ENCODE measurements at places on chromosomes 7 and 10.

GRCh38 chr7:13416071-13416470 lies 573.4 kb downstream of the ETV1 start:
- no peak for DNase-seq

DNA sequence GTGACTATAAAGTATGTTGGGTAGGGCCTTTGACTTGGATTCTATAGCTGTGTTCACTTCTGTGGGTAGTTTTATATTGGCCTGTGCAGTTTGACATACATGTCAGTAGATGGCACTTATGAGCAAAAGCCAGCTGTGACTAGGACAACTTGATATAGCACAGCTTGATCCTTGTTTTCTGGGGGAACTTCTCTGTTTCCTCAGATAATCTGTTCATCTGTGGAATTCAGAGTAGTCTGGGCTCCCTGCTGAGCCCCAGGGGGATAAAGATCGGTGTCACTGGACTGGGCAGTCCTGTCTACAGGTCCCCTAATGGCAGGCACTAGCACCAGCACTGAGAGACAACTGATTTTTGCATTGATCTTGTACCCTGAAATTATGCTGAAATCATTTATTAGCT lies 25.4 kb downstream of the CYP2C9 start:
- peak; percentile 5 for DNase-seq

DNA sequence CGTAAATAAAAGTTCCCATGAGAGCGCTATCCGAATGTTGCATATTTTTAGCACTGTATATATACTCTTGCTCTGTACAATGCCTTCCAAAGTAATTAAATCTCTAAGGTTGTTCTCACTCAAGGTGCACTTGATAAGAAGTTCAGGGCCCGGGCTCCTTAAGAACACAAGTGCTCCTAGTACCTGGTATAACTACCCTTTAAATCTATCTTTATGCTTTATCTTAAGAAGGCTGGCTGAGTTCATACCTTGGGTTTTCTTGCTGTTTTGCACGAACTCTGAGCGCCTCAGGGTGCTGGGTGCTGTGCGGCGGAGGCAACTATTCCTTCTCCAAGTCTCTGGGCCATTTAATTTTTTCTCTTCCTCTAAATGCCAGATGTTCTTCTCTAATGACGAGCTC lies 80.4 kb downstream of the DNMBP start:
- no peak for DNase-seq

DNA sequence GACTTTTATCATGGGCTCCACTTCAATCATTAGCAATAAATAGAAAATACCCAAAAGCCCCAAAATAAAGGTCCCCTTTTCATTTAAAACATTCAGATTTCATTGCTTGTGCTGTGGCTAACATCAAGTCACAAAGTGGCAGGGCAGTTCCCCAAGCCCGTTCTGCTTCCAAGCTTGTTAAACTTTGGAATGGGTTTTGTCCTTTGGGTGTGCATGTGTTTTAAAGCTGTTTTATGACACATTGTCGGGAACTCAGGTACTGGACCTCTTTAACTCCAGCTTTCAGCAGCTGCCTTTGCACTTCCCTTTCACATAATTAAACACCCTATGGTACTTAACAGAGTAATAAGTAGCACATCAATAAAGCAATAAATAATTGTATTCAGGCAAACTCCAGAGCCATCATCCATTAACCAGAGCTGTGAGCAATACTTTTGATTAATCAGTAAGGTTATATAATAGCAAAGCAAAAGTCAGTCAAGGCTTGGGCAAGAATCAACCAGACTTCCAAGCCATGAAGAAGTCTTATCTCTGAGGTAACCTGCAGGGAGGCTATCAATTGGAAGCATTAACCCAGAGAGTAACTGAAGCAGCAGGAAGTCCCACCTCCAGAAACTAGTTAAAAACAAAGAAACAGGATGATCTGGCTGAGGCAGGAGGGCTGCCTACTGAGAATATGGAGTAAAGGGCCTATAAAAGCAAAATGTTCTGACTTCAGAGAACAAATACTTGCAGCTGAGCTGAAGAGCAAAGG lies 56.1 kb upstream of the ARID5B start:
- no peak for DNase-seq

- DNase-seq, result no peak
Observed at GRCh38 chr10:31885971-31886370, 42.7 kb downstream of the ARHGAP12 start.
